Activated CD4-positive, alpha-beta memory T cell treated with anti-CD3 and anti-CD28 coated beads for 36 hours (primary cell): ENCODE measurements at places on chromosomes 4 and X. TPM values are rescaled to one million over a fixed set of nuclear protein-coding genes. Genes with fewer than 3 reads are reported as not detected.

Gene PCYT1B
- 0.24 TPM for total RNA-seq

DNA sequence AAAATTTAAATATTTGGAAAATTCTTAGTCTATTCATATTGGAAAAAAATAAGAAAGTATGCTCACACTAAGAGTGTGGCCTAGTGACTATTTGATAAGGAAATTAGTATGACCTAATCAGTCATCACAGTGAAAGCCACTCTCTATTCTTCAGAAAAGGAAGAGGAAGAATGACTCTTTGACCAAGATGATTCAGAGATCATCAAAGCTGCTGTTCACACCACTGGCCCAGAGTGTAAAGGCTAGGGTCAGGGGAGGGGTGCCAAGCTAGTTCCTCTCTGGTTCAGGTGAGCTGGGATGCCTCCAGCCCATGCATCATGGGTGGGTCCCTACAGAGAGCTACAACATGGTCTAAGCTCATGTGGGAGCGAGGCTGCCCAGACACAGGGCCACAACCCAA, 396.9 kb upstream of the NDST3 start:
- no peak for DNase-seq

- no peak for DNase-seq
Measured at GRCh38 chr4:168741281-168742173, 244.7 kb downstream of the PALLD start.

- peak; percentile 25 for DNase-seq
Measured at GRCh38 chr4:22237155-22237751, 278.6 kb downstream of the ADGRA3 start.

GRCh38 chr4:13539047-13539618, 5.2 kb downstream of the NKX3-2 start:
- DNase-seq = no peak
